HFF-Myc (cell line): ENCODE measurements at places on chromosomes 12 and 14.

DNA sequence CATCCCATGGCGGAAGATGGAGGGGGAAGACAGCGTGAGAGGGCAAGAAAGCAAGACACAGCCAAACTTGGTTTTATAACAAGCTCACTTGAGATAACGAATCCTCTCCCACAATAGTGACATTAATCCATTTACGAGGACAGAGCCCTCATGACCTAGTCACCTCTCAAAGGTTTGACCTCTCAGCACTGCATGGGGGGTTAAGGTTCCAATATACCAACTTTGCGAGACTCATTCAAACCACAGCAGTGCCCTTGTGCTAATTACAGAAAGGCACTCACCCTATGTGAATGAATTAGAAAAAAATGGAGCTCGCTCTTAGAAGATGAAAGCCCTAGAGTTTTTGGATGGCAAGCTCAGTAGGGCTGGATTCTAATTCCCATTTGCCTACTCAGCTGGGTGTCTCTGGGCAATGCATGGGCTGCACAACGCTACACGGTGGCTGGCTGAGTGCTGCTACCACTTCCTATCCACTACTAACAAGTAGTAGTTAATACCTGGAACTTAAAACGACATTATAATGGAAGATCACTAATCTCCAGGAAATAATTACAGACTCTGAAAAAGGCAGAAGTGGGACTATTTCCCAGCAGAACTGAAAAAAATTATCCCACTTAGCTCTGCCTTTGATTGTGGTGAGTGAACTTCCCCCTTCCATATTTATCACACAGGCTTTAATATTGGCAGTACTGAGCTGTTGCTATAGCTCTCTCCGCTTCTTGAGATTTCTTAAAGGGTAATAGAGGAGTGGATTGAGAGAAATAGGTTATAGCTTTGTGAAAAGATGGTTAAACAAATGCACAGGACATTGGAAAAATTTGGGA lies 27.5 kb downstream of the TESPA1 start:
- DNase-seq = no peak

DNA sequence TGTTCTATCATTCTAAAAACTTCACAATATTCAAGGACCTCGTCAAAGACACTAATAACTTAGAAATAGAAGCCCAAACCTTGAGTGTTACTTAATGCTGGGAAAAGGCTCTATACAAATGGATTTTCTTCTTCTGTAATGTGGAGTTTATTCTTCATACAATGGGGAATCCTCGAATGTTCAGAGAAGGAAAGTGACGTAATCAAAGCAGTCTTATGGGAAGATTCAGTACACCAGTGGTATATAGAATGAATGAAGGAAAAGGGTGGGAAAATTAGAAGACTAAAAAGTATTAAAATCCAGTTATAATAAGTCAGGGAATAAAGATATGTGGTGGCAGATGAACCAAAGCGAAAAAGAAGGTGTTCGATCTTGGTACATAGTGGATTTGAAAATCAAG lies 106.5 kb downstream of the PLCZ1 start:
- DNase-seq = no peak

- DNase-seq = no peak
Observed at GRCh38 chr14:51954657-51955056, 34.7 kb upstream of the RTRAF start.

DNA sequence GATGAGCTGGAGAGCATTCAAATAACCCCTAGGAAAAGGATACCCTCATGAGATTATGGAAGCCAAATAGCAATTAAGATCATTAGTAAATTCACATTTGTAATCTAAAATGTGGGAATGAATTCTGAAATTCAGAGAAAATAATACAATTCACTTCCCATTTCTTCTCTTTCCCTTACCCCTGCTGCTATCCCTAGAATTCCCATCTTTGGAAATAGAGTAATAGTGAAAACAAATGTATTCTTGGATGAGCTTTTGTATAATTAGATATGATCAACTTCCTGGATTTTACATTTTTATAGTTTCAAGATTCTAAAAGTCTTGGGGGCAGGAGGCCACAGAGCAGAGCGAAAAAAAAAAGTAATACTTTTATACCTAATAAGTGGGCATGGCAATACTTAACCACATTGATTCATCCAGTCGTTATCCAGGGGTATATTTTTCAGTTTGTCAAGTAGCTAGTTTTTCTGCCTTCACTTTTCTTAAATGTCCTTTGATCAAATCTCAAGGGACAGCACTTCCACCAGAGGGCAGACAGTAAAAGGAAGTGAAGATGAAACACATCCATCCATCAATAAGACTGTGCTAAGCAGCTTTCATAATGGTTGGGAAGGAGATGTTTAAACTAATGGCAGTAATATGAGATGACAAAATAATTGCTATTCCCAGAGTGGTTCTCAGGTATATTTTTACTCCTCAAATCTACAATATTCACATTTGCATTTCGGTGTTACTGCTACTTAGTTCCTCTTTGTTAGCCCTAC lies 401.3 kb downstream of the DIO2 start:
- DNase-seq = no peak

DNA sequence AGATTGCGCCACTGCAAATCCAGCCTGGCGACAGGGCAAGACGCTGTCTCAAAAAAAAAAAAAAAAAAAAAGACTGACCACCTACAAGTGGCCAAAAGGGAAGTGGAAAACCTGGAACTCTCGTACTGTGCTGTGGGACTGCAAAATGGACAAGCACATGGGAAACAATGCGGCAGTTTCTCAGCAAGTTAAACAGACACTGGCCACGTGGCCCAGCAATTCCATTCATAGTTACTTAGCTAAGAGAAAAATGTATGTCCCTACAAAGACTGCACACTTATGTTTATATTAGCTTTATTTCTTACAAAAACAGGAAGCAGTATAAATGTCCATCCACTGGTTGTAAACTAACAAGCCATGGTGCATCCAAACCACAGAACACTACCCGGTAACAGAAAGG lies 5.6 kb downstream of the CHFR start:
- DNase-seq = no peak

DNA sequence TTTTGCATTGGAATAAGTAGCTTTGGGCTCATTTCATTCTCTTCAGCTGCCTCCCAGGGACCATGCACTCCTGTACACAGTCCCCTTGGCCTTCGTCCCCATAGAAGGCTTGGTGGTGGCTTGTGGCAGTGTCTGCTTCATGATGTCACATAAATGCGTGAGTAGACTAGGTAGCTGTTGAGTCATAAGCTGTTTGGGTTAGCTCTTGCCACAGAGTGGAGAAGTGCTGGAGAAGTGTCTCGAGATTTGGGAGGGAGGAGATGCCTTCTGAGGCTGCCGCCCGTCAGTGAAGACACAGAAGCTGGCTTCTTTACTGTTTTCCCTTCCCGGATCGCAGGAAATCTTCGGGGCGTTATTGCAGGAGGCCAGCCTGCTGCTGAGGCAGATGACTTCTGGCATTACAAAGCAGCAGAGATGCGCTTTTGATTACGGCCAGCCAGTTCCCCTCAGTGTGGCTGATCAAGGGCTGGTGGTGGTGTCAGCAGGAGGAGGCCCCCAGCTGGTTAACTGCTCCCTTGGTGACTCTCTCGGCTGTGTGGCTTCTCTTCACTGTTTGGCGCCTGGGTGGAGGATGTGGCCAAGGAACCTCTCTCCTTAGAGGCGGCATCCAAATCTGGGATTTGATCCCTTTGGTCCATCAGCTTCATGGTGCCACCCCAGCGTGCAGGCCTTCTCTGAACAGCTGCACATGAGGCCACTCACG lies 67.6 kb downstream of the AACS start:
- DNase-seq = no peak
